ENCODE measurements at places on chromosomes 6 and 20.

DNA sequence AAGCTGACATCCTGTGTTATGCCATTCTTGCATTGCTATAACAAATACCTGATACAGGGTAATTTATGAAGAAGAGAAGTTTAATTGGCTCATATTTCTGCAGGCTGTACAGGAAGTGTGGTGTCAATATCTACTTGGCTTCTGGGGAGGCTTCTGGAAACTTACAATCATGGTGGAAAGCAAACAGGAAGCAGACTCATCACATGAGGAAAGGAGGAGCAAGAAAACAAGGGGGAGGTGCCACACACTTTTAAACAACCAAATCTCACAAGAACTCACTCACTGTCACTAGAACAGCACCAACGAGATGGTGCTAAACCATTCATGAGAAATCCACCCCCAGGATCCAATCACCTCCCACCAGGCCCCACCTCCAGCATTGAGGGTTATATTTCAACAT is 143.1 kb upstream of the GGTLC1 start:
- DNase-seq, result no peak

DNA sequence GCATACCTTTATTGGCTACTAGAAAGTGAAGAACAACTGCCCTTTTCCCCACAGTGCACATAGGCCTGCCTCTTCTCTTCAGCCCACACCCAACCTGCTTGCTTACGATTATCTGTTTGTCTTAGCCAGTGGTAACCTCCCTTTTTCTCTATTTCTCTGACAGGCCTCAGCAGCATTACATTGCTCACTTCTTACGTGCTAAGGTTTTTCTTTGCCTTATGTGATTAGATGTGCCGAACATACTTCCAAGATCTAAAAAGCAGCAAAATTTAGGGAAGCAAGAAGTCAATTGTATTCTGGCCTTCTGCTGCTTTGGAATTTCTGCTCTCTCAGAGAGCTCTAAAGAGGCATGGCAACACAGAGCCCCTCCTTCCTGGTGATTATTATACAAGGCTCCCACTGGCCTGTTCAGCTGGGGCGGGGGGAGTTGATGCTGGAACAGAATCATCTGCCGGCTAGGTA is 7.0 kb downstream of the B4GALT5 start:
- no peak for DNase-seq

GRCh38 chr6:22020299-22021003 is 276.4 kb downstream of the PRL start:
- DNase-seq, result no peak

DNA sequence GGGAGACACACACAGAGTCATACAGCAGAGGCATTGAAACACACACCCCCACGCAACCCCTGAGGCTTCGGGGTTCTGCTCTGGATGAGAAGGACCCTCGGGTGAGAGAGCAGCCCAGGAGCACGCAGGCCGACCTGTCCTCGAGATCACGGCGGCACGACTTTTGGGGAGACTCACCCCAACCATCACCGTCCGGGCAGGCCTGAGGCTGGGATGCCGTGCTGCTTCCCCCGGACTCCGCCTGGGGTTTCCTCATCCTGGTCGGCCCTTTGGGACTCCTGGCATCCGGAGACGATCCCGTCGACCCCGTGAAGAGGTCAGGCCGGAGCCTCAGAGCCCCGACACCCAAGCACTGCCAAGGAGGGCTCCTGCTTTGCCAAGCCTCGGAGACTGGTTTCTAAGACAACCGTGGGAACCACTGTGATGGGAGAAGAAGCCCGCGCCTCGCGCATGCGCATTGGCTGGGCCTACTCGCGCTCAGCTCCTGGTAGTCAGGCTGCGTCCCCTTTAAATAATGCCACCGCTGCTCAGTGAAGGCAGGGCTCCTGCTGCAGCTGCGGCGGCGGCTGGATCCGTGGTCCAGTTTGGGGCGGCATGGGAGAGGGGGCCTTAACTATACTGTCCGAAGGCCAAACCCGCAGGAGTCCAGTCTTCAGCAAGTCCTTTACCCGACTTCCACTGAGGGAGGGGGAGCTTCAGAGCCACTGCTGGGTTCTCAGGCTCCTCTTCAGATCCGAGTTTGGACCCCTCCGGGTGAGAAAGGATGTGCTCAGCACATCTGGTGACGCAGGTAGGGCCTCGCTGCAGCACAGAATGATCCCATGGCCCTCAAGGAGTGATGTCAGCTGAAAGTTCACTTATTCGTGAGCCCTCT is 171.4 kb upstream of the ZNF337 start:
- DNase-seq, result peak; percentile 31

DNA sequence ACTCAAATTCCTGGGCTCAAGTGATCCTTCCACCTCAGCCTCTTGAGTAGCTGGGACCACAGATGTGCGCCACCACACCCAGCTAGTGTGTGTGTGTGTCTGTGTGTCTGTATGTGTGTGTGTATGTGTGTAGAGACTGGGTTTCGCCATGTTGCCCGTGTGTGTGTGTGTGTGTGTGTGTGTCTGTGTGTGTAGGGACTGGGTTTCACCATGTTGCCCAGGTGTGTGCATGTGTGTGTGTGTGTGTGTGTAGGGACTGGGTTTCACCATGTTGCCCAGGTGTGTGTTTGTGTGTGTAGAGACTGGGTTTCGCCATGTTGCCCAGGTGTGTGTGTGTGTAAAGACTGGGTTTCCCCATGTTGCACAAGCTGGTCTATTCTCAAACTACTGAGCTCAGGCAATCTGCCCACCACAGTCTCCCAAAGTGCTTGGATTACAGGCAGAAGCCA is 28.3 kb downstream of the CDK5RAP1 start:
- DNase-seq, result no peak

- no peak for DNase-seq
These were observed 740.8 kb downstream of the PHF3 start for GRCh38 chr6:64376394-64376793.

DNA sequence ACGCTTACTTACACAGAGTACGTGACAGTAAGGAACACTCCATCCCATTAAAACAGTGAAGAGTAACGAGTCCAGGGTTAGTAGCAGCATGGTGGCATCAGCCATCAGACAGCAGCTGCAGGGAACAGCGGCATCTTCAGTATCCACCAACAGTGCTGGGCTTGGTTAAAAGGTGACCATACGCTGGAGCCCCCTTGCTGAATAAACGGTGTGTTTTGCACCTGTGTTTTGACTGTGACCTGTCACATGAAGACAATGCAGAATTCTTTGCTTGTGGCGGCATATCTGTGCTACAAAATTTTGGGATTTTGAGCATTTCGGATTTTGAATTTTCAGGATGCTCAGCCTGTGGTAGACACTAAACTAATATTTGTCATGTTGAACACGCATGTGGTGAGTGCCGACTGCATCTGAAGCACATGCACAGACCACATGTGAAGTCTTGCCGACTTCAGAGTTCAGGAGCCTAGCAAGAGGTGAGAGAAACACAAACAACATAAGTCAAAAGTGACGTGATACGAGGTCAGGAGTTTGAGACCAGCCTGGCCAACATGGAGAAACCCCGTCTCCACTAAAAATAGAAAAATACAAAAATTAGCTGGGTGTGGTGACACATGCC is 69.3 kb upstream of the FRMD1 start:
- DNase-seq, result no peak

Measured in effector memory CD8-positive, alpha-beta T cell (primary cell).